ENCODE measurements at places on chromosomes 4 and X.

DNA sequence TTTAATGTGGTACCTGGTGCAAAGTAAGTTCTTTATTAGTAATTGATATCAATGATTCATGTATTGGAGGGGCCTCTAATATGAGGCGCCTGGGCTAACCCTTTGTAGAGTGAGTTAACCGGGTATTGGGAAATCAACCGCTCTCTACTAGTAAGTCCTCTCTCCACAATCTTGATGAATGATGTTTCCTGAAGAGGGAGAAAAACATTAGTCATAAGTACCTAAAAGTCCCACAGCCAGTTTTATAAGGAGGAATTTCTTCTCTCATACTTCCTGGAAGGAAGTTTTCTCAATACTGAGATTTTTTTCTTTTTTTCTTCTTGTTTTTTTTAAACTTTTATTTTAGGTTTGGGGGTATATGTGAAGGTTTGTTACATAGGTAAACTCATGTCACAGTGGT is 62.3 kb downstream of the AGTR2 start:
- no peaks in the 10 kb centered on the region for H3K4me1 ChIP-seq
- no peak overlapping the region for H3K27ac ChIP-seq
- no peaks in the 10 kb centered on the region for H3K36me3 ChIP-seq

DNA sequence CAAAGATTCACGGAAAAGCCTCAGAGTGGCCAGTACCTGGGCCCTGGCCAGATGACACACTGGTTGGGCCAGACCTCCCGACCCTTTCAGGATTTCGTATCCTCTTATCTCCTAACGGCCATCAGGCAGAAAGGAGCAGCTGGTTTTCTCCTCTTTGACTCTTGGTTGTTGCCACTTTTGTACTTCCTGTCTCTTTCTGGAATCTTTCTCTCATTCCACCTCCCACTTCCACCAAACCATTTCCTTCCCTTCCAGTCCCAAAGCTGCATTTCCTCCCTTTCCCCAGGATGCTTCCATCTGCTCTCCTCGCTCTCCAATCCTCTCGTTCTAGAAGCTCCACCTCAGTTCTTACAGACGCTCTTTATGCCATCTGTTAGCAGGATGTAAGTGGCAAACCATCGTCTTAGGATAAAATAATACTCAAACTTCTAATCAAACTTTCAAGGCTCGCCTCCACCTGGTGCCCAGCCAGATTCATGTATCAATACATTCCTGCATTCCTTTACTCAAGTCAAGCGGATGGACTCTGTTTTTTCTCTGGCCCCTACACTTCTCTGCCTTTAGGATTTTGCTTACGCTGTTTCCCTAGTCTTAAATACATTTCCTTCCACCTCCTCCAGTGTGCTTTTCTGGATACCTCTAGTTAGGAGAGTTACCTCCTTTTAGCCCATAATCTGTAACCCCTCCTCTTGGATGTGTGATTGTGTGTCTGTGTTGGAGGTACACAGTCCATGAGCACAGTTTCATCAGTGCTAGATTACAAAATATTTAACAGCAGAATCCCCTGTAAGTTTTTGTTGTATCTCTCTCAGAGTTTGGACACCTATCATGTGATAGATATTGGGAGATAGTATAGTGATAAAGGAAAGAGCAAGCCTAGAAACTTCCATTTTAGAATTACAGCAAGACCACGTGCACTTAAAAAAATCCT is 70.4 kb downstream of the LDB2 start:
- H3K27ac ChIP-seq, result no peak overlapping the region
- H3K27me3 ChIP-seq, result peaks cover 6% of the 10 kb centered on the region
- H3K36me3 ChIP-seq, result no peaks in the 10 kb centered on the region
- H3K4me1 ChIP-seq, result no peaks in the 10 kb centered on the region
- no peak overlapping the region for H3K4me3 ChIP-seq
- no peak for DNase-seq

DNA sequence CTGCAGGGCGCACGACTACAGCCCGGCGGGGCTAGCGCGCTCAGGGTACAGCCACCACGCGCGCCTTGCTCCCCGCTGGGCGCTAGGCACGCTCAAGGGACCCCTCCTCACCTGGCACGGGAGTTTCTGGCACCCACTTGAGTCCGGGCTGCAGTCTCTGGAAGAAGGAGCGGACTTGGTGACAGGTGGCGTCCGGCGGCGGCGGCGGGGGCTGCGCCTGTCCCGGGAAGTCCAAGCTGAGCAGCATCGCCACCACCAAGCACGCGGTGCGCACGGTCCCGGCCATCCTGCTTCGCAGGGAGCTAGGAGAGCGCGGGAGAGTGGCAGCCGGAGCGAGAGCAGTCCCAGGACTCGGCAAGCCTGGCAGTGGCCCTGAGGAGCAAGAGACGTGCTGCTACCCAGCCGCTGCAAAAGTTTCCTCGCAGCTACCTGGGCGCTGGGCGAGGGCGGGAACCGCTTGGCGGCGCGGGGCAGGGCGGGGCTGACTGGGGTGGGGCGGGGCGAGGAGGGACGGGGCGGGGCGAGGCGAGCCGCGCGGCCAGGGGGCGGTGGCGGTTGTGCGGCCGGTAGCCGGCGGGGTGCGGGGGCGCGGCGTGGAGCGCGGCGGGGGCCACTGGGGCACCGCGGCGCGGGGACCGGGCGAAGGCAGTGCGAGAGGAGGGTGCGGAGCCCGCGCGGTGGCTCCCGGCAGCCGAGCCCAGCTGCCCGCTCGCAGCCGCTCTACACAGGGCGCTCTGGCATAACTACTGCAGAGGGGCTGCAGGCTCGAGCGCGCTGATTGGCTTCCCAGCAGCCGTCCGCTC is at the start of gene GPC3:
GPC3 (minus strand) TSS at position 431 of the 803 bp plus-strand sequence.
- H3K27ac ChIP-seq, result no peak within 1 kb of the TSS
- H3K4me3 ChIP-seq, result peak within 1 kb of the TSS; percentile 51
- peaks cover 67% of the 10 kb centered on the region for H3K27me3 ChIP-seq
- peaks cover 7% of the 10 kb centered on the region for H3K4me1 ChIP-seq
- H3K36me3 ChIP-seq, result no peaks in the 10 kb centered on the region
- DNase-seq, result peak; percentile 65

DNA sequence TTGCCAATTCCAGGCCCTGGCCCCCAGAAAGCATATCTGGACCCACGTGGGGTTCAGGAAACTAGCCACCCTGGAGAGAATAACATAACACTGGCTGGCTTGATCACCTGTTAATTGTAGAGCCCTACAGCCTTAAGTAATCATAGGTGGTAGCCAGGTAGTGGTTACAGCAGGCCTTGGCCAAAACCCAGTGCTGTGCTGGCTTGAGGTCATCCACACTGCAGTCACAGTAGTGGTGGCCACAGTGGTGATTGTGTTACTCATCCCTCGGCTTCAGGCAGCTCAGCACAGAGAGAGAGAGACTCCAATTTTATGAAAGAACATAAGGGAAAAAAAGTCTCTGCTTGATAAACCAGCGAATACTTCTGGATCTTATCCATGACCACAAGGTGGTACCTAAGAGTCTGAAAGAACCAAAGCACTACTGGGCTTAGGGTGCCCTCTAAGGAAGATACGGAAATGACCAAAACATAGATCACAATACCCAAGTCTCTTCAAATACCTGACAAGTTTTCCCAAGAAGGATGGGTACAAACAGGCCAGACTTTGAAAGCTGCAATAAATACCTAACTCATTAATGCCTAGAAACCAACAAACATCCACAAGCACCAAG is 46.6 kb upstream of the CDX4 start:
- peaks cover 70% of the 10 kb centered on the region for H3K27me3 ChIP-seq
- no peak overlapping the region for H3K4me3 ChIP-seq
- H3K36me3 ChIP-seq, result no peaks in the 10 kb centered on the region
- no peaks in the 10 kb centered on the region for H3K4me1 ChIP-seq
- DNase-seq, result no peak
- H3K27ac ChIP-seq, result no peak overlapping the region

Data from activated T-cell treated with anti-CD3 and anti-CD28 coated beads, Interleukin-2, amount 50 U/mL, for 24 hours (primary cell).